ENCODE measurements at places on chromosomes 4 and X.
A peak's percentile ranks its signal among the peaks of the same experiment; 100 is the strongest.

- no peak for DNase-seq
- no peaks in the 10 kb centered on the region for H3K4me1 ChIP-seq
- H3K36me3 ChIP-seq: no peaks in the 10 kb centered on the region
- H3K4me3 ChIP-seq: no peak overlapping the region
Measured at GRCh38 chrX:42754603-42755002, 23.4 kb downstream of the PPP1R2C start.

- peak overlapping the region; percentile 30 for H3K27ac ChIP-seq
- H3K27me3 ChIP-seq: no peaks in the 10 kb centered on the region
- no peak for DNase-seq
- peaks cover 9% of the 10 kb centered on the region for H3K36me3 ChIP-seq
Measured at GRCh38 chrX:123990602-123991001, 29.1 kb downstream of the STAG2 start.

DNA sequence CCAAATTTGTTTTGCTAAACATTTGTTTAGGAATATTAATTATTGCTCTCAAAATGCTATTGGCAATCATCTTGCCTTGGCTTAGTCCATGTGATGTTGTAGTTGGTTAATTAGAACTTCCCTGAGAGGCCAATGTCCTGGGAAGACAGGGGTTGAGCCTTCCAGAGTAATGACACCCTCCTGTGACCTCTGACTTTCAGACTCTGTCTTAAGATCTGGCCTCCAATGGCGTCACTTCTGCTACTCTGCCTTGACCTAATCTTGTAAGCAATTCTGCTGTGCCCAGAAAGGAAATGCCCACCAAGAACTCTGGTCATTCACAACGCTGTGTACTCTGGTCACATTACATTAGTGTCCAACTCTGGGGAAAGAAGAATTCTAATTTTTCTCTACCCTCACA, 111.9 kb downstream of the SH3RF1 start:
- H3K36me3 ChIP-seq: no peaks in the 10 kb centered on the region
- no peak for DNase-seq
- no peak overlapping the region for H3K27ac ChIP-seq
- H3K27me3 ChIP-seq: peaks cover 4% of the 10 kb centered on the region
- H3K4me3 ChIP-seq: no peak overlapping the region
- H3K4me1 ChIP-seq: no peaks in the 10 kb centered on the region

GRCh38 chr4:175953960-175954521, 111.6 kb upstream of the WDR17 start:
- no peak overlapping the region for H3K4me3 ChIP-seq
- no peak overlapping the region for H3K27ac ChIP-seq
- H3K27me3 ChIP-seq: peaks cover 4% of the 10 kb centered on the region
- no peak for DNase-seq
- H3K4me1 ChIP-seq: no peaks in the 10 kb centered on the region

GRCh38 chr4:60579335-60579734, 620.8 kb upstream of the ADGRL3 start:
- no peaks in the 10 kb centered on the region for H3K27me3 ChIP-seq
- H3K4me3 ChIP-seq: no peak overlapping the region
- no peaks in the 10 kb centered on the region for H3K4me1 ChIP-seq
- no peak overlapping the region for H3K27ac ChIP-seq
- DNase-seq: no peak

DNA sequence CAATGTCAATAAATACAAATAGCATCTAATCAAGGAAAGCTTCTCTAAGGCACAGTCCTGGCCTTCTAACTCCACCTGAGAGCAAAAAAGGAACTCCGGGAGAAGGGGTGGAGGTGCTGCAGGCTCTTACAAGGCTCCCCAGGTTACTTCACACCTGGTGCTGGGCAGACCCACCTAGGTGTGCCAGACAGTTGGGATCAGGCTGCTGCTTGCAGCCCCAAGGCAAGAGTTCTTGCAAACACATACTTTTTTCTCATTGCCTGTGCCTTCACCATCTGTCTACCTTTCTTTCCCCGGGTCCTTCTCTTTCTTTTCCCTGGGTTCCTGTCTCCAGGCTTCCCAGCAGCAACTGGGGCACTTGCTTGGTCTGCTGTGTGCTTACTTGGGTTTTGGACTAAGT, 81.4 kb upstream of the STIM2 start:
- no peaks in the 10 kb centered on the region for H3K4me1 ChIP-seq
- no peak for DNase-seq
- H3K36me3 ChIP-seq: no peaks in the 10 kb centered on the region

- H3K4me3 ChIP-seq: no peak overlapping the region
- no peak for DNase-seq
- H3K27me3 ChIP-seq: no peaks in the 10 kb centered on the region
- peaks cover 12% of the 10 kb centered on the region for H3K4me1 ChIP-seq
- no peak overlapping the region for H3K27ac ChIP-seq
Measured at GRCh38 chr4:148166132-148166591, 276.1 kb downstream of the NR3C2 start.

GRCh38 chr4:114613560-114613959, 15.0 kb downstream of the UGT8 start:
- H3K27me3 ChIP-seq: no peaks in the 10 kb centered on the region
- no peak overlapping the region for H3K27ac ChIP-seq
- H3K4me3 ChIP-seq: no peak overlapping the region
- no peak for DNase-seq
- no peaks in the 10 kb centered on the region for H3K36me3 ChIP-seq

DNA sequence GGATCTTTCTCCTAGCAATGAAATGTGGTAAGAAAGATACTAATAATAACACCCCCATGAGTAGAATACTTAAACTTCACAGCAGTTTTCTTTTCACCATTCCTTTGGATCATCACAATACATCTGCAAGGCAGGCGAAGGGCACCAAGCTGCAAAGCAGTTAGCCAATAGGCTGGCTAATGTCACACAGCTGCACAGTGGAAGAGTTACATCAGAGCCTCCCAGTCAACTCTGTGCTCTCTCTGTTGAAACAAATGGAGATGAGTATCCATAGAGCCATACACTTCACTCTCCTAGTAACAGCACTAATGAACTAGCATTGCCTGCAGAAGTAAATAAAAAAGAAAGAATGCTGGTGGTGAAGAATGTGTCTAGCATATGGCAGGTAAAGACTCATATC, 139.0 kb downstream of the ATG4A start:
- H3K27ac ChIP-seq: no peak overlapping the region
- H3K4me3 ChIP-seq: no peak overlapping the region
- peaks cover 4% of the 10 kb centered on the region for H3K27me3 ChIP-seq

- H3K4me1 ChIP-seq: no peaks in the 10 kb centered on the region
- peaks cover 3% of the 10 kb centered on the region for H3K36me3 ChIP-seq
- H3K27ac ChIP-seq: no peak overlapping the region
- no peaks in the 10 kb centered on the region for H3K27me3 ChIP-seq
Measured at GRCh38 chrX:24838629-24839028, 144.9 kb downstream of the POLA1 start.

GRCh38 chr4:127957105-127957504, 7.9 kb downstream of the MFSD8 start:
- H3K4me3 ChIP-seq: no peak overlapping the region
- no peaks in the 10 kb centered on the region for H3K27me3 ChIP-seq
- H3K36me3 ChIP-seq: peaks cover 13% of the 10 kb centered on the region

DNA sequence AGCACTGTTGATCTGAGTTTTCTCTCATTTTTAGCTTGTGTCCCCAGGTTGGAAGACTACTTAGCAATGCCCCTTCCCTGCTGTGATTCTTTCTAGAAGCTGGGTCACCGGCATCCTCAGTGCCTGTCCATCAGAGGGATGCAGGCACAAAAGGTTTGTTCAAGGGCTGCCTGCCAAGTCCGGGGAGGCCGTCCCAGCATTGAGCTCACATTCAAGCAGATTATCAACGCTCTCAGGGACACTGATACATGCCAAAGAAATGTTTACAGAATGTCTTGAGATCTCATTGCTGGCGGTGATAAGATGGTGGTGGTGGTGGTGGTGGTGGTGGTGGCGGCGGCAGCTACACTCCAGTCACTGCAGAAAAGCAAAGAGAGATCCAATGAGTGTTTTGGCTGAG, 79.6 kb upstream of the VCX3A start:
- H3K4me1 ChIP-seq: no peaks in the 10 kb centered on the region
- no peak overlapping the region for H3K27ac ChIP-seq
- no peak overlapping the region for H3K4me3 ChIP-seq
- H3K27me3 ChIP-seq: no peaks in the 10 kb centered on the region

DNA sequence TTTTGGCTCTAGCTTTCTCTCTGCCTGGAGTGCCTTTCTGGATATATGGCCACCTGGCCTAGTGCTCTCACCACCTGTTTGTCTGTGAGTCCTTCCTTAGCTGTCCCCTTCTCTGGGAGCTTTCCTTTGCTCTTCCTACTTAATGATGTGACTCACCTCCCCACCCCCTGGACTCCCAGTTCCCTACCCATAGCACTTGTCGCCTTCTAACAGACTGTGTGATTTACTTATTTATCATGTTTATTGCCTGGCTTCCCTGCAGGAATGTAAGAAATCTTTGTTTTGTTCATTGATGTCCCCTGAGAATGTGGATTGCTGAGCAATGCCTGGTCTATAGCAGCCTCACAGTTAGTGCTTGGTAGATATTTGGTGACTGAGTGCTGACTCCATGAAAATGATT, 18.9 kb downstream of the ADD1 start:
- peaks cover 32% of the 10 kb centered on the region for H3K36me3 ChIP-seq
- no peak for DNase-seq
- no peak overlapping the region for H3K27ac ChIP-seq
- H3K27me3 ChIP-seq: no peaks in the 10 kb centered on the region

- no peak overlapping the region for H3K27ac ChIP-seq
- peaks cover 6% of the 10 kb centered on the region for H3K4me1 ChIP-seq
- H3K4me3 ChIP-seq: no peak overlapping the region
- peak; percentile 21 for DNase-seq
- peaks cover 8% of the 10 kb centered on the region for H3K36me3 ChIP-seq
Measured at GRCh38 chrX:23699636-23700194, 32.4 kb downstream of the PRDX4 start.

Data from activated naive CD4-positive, alpha-beta T cell treated with anti-CD3 and anti-CD28 coated beads, Interleukin-2, amount 10 ng/mL, durations not matched to agents 7 days and 5 days (primary cell).